ENCODE measurements at places on chromosomes 13 and 19.
A peak's percentile ranks its signal among the peaks of the same experiment; 100 is the strongest.

DNA sequence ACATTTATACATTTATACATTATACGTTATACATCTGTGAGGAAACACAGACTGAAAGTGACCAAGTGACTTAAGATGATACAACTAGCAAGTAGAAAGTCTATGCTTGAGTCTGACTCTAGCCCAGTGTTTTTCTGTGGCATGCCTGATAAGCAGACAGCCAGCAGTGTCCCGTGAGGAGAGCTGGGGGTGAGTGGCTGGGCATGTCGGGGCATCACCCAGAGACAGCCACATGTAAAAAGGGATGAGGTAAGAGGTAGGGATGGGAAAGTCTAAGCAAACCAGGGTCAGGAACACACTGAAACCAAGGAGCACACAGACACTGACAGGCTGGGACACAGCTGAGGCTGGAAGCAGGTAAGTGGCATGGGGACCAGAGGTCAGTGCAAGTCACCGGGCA is 333.2 kb downstream of the FOXO1 start:
- DNase-seq: no peak

- no peak for DNase-seq
Measured at GRCh38 chr13:90773681-90774080, 573.8 kb upstream of the MIR17HG start.

DNA sequence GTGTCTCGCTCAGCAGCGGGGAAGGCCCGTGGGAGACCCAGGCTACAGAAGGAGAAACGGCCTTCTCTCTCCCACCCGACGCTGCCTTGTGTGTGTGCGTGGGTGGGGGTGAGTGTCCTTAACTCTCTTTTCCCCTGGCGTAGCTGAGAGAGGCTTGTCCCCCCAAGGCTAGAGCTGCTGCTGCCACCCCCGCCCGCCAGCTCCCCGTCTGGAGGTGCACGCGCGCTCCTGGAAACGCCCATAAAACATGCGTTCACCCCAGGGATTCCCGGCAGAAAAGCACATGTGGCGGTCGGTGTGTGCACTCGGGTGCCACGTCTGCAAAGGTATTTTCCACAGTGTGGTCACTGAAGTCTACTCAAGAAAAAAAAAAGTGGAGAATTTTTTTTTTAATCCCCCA is 36.1 kb downstream of the GADD45B start:
- no peak for DNase-seq

- DNase-seq: no peak
Measured at GRCh38 chr13:57553932-57554331, 77.6 kb upstream of the PCDH17 start.

DNA sequence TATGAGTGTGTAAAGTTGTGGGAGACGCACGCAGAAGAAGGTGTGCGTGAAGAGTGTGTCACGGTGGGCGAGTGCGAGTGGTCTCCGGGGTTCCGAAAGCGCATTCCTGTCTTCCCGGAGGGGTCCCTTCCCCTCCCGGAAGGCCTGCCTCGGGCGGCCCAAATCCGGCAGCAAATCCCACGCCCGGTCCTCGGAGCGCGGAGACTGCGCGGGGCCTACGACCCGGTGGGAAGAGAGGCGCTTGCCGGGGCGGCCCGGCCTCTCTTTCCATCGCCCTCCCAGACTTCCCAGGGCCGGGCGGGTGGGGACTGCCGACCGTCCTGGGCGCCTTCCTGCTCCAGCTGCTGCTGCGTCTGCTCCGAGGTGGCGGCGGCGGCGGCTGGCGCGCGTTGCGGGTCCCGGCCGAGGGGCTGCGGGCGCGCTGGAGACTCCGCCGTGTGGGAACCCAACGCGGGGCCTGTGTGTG is 2.1 kb downstream of the ZIC5 start:
- no peak for DNase-seq

DNA sequence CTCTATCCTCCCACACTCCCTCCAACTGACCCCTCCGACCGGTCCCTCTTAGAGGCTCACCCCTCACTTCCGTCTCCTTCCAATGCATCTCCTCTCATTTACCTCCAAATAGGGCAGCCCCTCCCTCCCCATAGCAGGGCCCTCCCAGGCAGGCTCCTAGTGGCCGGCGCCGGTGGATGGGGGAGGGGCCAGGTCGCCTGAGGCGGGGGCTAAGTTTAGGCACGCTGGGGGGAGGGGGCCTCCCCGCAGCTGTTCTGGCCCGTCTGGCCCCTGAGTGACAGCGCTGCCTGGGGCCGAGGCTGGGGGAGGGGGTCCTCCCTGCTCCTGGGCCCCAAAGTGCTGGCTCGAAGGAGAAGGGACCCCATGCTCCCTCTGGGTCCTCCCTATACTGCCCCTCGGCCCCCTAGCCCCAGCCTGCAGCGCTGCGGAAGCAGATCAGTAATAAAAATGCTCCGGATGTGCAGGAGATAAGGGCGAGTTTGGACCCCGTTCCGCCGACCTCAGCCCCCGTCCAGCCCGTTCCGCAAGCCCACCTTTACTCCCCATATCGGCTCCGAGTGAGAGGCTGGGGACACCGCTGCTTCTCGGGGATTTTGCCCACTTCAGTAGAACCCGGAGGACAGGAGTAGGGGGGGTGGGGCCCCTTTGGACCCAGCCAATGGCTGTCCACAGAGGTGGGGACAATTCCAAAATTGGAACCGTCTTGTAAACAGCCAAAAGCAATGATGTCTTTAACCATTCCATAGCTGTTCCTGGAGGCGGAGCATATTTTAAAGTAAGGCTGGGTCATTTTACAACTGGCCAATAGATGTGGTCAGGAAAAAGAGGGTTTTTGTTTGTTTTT is 4.0 kb downstream of the RTN2 start:
- DNase-seq: no peak

DNA sequence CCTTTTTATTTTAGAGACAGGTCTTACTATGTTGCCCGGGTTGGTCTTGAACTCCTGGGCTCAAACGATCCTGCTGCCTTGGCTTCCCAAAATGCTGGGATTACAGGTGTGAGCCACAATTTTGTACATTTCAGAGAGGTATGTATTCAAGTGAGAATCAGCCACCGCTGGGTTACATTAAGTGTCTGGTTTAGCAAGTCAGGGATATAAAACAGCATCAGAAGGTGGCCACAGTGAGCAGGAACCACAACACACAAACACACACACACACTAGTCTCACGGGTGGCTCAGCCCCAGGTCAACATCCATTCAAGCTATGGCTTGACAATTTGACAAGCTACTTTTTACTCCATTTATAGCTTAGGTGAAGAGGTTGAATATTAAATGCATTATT is 20.2 kb downstream of the KLK5 start:
- no peak for DNase-seq

- DNase-seq: no peak
Measured at GRCh38 chr13:79533781-79534400, 52.9 kb downstream of the NDFIP2 start.

- DNase-seq: no peak
Measured at GRCh38 chr19:18500799-18501198, 21.1 kb downstream of the ELL start.

DNA sequence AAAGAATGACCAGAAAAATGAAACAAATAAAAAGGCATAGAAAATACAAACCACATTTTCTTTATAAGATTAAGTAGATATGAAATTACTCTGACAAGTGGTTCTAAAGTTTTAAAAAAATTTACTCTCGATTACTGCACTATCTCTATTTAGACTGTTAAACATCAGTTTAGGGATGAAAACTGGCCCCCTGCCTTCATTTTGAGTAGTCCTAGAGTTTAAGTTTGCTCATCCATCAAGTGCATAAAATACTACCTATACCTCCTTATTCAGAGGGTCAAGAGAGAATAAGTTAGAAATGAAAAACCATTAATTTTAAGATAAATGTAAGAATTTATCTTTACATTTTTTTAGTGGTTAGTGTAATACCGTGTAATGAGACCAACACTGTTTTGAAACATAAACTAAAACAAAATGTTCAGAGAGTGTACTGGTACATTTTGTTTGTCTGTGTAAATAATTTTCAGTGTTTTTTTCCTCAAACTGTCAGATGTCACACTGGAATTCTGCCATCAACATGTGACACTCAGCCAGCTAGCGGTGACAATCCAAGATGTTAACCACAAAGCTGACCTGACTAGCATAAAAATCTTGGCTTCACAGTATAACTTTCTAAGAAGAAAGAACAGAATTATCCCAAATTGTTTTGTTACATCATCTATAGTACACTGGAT is 184.8 kb upstream of the PCDH20 start:
- no peak for DNase-seq

DNA sequence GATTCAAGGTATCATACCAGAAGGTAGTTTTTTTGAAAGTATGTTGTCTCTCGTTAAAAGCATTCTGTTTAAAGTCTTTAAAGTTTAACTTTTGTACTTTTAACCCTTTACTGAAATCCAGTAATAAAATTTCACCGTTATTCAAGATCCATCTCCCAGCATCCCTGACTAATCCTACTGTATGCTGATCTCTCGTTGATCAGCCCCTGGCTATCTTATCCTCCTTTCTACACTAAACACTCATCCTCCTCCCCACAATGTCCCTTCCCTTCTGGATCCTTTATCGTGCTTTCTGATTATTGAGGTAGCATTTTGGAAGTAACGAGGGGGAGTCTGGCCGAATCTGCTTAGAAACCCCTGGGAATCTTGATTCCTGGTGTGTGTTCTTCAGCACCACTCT is 1.3 kb downstream of the TPP2 start:
- no peak for DNase-seq

- DNase-seq: no peak
Measured at GRCh38 chr13:24348797-24349515, 39.6 kb downstream of the C1QTNF9 start.

GRCh38 chr13:110836605-110836903 is 78.3 kb downstream of the ANKRD10 start:
- no peak for DNase-seq

GRCh38 chr19:41925208-41926003 is 2.8 kb downstream of the ERFL start:
- DNase-seq: no peak

GRCh38 chr19:13646758-13647157 is 117.6 kb upstream of the MRI1 start:
- DNase-seq: no peak

- DNase-seq: no peak
Measured at GRCh38 chr19:57321116-57321515, 844 bp downstream of the ZNF543 start.

GRCh38 chr19:58543826-58544590 is at the start of gene TRIM28:
Gene TRIM28 (plus strand): TSS chr19:58544064. CDS start chr19:58544758, 694 bp downstream.
- DNase-seq: peak; percentile 100

DNA sequence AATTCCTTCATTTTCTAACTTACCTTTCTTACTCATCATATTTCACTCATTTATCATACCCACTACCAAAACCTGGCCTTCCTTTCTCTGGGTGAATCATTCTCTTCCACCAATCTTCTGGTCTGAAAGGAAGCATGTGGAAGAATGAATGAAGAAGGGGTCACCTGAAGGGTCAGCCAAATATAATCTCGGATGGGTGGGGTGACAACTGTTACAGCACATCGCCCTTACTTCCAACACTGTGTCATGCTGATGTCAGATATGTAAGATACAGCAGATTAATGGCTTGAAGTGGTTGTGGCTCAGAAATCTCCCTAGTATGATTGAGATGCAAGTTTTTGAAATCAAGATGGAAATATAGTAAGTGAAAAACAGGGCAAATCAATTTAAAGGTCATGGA is 401.7 kb upstream of the HTR2A start:
- no peak for DNase-seq

DNA sequence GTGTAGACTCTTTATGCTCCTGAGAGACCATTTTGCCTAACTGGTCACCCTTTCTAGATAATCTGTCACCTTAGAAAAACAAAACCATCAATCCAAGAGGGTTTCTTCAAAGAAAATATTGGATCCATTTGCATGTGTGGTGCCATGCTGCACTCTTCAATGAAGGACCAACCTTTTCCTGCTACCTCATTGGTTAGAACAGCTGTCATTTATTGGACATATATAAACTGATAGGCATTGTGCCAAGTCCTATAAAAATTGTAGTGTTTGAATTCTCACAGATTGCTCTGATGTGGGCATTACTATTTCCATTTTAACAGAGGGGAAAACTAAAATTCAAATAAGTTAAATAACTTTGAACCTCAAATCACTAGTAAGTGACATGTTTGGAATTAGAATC is 333.2 kb downstream of the MYO16 start:
- DNase-seq: no peak

DNA sequence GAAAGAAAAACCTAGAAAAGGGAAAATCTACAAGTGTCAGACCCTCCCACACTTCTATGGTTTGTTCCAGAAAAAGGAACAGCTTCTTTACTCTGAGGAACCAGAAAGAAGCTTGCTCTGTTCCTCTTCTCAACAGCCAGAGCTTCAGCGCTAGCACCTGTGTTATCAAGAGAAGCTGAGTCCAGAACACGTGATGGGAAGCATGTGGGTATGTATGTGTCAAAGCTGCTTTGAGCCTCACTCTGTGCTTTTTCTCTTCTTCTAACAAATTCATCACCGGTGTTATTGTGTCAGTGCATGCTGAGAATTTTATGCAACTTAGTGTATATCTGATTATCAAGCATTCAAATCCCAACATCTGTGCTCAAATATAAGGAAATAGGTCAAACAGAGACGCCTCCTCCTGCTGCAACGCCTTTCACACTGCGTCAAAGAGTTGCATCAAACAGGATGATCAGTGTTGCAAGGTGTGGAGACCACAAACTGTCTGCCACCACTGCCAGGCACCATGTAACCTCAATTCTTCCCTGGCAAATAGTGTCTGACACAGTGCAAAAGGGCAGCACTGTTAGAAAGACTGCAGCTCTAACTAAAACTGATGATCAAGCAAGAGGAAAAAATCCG is 83.9 kb downstream of the LRRC63 start:
- DNase-seq: peak; percentile 17

DNA sequence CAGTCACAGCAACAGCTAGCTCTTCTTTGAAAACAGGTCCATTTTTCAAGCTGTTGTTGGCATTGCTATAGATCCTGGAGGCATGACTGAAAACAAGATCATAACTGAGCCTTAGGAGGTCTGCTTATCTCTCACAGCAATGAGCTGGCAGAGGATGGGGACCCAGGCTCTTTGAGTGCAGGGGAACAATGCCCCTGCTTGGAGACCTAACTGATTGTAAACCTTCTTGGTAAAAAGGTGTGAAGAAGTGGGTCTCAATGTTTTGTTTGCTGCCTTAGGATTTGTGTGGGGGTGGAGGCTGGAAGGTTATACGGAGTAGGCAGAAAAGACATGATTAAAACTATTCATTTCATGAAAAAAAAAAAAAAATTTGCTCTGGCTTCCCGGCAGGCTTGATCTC is 94.6 kb downstream of the EFNB2 start:
- DNase-seq: no peak

GRCh38 chr19:3494051-3494450 is 6.4 kb downstream of the DOHH start:
- DNase-seq: peak; percentile 49

- DNase-seq: no peak
Measured at GRCh38 chr13:21823949-21824348, 153.1 kb downstream of the FGF9 start.

- no peak for DNase-seq
Measured at GRCh38 chr19:45306518-45307027, 16.1 kb downstream of the CKM start.

- no peak for DNase-seq
Measured at GRCh38 chr19:39481676-39482075, 1.0 kb downstream of the TIMM50 start.

GRCh38 chr19:2540646-2541454 is 64.9 kb downstream of the GADD45B start:
- no peak for DNase-seq

GRCh38 chr19:15448044-15448777 is 1.5 kb downstream of the WIZ start:
- DNase-seq: no peak
